Left kidney (tissue), 8 donors: ENCODE measurements at places on chromosomes 1 and 21. TPM values are rescaled to one million over a fixed set of nuclear protein-coding genes. Genes with fewer than 3 reads are reported as not detected.

DNA sequence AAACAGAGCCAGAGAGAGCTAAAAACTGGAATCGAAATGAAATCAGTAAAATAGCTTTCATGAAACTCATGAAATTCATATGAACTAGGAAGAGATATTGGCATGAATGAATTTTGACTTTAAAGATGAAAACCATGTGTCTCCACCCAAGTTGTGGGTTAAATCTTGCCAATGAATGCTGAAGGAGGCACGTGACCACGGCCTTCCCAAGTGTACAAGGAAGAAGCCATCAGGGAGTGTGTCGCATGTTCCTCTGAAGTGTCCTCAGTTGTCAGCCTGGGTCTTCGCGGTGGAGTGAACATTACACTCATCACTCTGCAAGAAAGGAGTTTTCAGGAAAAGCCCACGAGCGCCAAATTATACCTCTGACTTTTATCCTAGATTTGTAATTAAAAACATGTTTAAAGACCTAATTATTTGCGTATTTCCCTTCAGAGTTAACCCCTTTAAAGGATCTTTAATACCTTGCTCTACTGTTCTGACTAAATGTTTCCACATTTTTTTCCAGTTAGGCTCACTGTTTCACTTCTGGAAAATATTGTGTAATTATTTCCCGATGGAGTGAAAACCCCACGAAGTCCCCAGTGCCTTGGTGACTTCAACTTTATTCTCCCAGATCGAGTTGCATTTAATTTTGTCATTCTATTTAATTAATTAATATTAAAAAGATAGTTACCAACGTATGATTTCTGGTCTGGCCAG lies 118.3 kb downstream of the DHRS3 start:
- DNase-seq = no peak

- peak; percentile 50 for DNase-seq
These were observed 21.2 kb upstream of the TTLL7 start for GRCh38 chr1:84020151-84020550.

DNA sequence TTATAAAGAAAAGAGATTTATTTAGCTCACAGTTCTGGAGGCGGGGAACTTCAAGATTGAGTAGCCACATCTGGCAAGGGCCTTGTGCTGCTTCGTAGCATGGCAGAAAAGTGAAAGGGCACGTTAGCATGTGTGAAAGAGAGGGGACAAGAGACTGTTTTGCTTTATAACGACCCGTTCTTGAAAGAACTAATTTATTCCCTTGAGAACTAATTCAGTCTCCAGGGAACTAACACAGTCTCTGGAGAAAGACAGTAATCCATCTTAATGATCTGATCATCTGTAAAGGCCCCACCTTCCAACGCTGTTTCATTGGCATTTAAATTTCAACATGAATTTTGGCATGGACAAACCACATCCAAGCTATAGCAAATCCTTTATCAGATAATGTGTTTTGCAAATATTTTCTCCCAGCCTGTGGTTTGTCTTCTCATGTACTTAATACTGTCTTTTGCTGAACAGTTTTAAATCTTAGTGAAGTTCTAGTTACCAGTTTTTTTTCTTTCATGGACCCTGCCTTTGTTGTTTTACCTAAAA lies 26.1 kb downstream of the MTR start:
- no peak for DNase-seq

DNA sequence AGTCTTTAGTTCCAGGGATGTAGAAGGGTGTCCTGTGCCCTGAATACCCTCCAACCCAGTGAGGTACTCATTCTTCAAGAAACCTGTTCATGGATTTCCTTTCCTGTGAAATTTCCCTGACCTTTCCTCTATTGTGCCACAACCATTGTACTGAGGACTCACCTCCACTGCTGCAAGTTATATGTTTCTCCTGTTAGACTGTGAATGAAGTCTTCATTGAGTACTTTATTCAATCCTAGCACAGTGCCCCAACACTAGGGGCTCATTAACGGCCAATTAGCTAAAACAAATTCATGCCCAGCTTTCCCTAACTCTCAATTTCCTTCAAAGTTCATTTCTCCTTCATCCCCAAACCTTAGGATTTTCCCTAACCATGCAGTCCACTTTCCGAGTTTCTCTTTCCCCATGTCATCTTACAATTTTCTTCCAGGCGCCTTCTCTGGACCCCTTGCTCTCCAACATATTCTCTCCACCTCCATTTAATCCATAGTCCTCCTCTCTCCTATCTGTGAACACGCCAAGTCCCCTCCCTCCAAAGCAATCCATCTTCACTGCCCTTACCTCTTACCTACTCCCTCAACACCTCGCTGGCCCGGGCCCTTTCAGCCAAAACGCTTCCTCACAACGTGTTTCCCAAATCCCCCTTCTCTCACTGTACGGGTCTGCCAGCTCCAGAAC lies 1.3 kb downstream of the TRIM33 start:
- DNase-seq = peak; percentile 21

The OR2L3 gene
- not detected for polyA plus RNA-seq

The GMEB1 gene
- polyA plus RNA-seq = 20.6 TPM

The HES5 gene
- polyA plus RNA-seq = not detected

The GBP7 gene
- not detected for polyA plus RNA-seq
